GOT3 (cell line): ENCODE measurements at places on chromosomes 2 and 18.

GRCh38 chr18:44938720-44939665 lies 258.3 kb downstream of the SETBP1 start:
- no peak for DNase-seq

DNA sequence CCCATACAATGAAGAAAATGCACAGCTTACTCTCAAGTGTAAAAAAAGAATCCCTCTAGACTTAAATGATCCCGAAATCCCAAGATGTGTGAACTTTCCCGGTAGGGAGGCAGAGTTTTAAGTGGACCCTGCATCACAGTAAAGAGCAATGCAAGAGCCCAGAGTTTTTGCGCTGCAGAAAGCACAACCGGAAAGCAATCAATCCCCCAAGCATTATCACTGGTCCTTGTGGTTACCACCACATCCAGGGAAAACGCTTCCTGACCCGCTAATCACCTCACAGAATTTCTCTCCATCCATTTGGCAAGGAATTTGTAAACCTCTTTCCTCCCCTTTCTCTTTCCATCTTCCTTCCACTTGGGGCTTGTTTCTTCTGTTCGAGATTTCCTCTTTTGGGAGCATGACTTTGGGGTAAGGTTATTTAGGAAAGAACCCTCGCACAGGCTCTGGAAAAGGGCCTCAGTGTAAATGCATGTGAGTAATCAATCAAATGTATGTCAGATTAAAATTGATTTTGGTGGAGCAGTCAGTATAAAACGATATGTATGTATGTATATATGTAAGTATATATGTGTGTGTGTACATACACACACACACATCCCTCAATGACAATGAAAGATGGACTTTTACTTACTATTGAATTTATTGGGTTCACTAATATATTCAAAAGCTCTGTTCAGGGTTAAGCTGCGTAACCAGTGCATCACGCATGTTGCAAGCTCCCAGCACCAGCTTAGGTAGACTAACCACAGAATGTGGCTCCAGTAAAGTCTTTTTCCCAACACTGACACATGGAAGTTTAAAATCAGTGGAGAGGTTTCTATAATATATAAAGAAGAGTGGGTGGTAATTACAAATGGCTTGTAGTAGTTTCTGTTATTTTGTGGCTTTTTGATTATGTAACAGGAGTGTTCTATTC lies 1.6 kb downstream of the PLCL1 start:
- DNase-seq: no peak

- no peak for DNase-seq
Observed at GRCh38 chr2:19736191-19736831, 165.5 kb downstream of the TTC32 start.

- no peak for DNase-seq
Observed at GRCh38 chr2:235508371-235509160, 14.7 kb downstream of the AGAP1 start.

GRCh38 chr2:53777134-53777533 lies 9.5 kb downstream of the CHAC2 start:
- no peak for DNase-seq

- no peak for DNase-seq
Observed at GRCh38 chr2:120763931-120764330, 28.3 kb downstream of the GLI2 start.

- no peak for DNase-seq
Observed at GRCh38 chr2:111121028-111121827, 514 bp downstream of the BCL2L11 start.

GRCh38 chr2:46171996-46172546 lies 125.1 kb upstream of the EPAS1 start:
- no peak for DNase-seq

GRCh38 chr2:228065686-228066085 lies 115.8 kb downstream of the SPHKAP start:
- DNase-seq: no peak

DNA sequence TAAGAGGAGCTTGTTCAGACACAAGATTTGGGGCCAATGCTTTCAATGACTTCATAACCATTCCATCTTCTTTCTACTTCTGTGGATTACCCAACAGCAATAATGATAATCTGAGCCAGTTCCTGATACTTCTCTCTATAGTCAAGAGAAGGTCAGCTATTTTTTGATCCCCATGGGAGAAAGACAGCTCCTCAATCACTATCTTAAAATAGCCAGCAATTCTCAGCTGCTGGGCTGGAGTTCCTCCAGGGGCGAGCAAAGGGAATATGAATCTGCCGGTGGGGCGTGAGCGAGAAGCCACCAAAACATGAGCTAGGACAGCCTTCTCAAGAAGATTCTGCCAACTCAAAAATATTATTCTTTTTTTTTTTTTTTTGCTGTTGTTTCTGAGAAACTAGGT lies at the start of gene TMEM182:
TMEM182 (plus strand) TSS at position 269 of the 400 bp plus-strand sequence. CDS start 187 bp downstream, outside the sequence.
- DNase-seq: no peak

GRCh38 chr18:7532942-7533341 lies 34.2 kb upstream of the PTPRM start:
- no peak for DNase-seq

DNA sequence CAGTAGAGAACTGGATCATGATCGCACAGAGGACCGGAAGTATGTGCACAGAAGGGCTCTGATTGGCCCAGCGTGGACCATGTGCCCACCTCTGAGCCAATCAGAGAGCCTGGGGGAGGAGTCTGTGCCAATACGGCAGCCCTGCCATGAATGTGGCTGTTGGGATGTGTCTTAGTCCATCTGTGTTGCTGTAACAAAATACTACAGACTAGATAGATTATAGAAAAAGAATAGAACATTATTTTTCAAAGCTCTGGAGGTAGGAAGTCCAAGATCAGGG lies 132.0 kb downstream of the NDUFA10 start:
- DNase-seq: no peak

- DNase-seq: no peak
Observed at GRCh38 chr2:240966906-240967680, 31.3 kb upstream of the SNED1 start.

- no peak for DNase-seq
Observed at GRCh38 chr2:180222644-180223043, 215.5 kb upstream of the CWC22 start.

DNA sequence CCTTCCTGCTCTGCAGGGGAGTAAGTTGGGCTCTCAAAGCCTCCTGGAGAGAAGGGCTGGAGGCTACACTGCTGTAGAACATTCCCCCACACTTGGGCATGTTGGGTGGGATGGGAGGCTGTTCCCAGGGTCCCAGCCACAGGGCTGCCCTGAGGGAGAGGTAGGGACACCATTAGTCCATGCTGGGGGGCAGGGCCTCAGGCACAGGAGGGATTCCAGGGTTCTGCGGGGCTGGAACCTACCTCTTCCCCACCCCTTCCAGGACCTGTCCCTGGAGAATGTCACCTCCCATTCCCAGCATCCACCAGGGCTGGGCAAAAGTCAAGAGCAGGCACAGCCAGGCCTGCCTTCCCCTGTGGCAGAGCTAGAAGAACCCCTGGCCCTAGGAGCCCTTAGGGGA lies 6.9 kb upstream of the ADRA2B start:
- DNase-seq: no peak

- DNase-seq: no peak
Observed at GRCh38 chr2:167928434-167928833, 319.0 kb downstream of the STK39 start.

DNA sequence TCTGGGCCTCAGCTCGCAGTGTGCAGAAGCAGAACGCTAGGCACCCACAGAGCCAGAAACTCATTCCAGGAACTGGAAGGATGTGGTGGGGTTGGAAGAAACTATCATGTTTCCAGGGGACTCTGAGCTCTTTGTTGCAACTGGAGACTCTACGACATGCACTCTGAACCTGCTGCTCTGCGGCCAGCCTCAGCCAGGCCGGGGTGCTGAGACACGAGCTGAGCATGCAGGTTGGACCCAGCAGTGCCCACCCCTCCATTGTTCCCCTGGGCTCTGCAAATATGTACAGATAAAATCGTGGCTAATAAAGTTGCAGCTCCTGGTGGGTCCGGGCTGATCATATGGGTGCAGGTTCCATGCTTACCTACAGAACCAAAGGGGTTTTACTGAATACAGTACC lies 37.6 kb upstream of the ARL4C start:
- no peak for DNase-seq

- DNase-seq: no peak
Observed at GRCh38 chr2:207471261-207471660, 58.5 kb upstream of the CREB1 start.

DNA sequence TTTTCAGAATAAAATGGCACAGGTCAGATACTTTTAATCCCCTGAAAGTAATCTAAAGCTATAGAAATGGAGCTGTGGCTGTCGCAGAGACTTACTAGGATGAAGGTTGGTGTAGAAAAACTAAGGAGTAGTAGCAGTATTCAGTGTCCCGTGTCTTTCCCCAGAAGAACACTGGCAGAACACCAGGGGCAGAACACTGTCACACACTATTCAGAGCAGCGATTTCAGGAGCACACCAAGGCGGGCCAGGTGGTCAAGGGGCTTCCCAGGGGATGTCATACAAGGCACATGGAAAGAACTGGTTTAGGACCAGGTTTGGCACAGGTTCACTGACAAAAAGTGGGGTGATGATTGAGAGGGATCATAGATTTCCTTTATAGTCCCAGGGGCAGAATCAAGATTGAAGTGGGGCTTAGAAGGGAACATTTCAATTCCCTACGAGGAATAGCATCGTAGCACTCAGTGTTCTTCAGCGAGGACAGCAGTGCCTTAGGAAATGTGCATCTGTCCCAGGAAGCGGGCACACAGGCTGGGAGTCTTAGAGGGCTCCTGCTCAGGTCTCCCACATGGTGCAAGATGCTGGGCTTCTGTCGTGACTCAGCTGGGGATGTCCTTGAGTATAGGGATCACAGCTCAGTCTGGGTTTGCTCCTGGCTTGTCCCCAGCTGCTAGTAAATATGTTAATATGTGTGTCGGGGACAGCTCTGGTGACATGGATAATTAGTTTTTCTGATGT lies 22.6 kb downstream of the BCL2L11 start:
- DNase-seq: no peak

DNA sequence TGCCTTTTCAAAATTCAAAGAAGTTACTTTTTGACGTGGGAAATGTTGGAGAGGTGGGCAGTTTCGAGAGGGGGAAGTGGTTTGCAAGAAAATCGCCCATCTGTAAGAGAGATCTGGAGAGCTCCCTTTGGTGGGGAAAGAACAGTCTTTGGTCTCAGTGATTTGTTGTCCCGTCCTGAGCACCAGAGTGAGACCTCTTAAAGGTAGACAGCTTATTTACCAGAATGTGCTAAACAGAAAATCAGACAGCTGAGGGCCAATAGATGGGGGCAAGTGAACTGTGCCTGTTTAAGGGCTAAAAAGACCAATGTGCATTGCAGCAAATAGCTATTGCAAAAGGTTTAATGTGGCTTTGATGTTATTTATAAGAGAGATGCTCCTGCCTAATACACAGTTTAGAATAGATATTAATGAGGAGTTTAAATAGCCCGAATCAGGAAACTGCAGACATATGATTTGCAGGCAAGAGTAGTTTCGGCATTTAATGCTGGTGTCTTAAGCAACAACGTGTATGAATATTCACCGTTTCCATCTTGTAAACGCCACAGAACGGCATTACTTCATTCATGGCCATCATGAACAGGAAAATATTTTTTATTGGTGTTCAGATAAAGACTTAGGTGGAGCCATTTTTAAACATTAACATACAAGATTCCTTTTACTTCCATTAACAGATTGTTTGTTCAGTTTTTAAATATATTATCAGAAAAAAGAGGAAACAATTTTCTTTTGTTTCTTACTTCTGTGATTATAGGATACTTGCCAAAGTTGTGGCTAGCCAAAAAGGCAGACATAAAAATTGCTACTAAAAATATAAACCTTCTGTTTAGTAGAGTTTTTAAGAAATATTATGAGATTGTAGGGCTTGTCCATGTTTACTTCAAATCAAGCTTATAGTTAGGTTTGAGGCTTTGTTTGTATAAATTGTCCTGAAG lies 29.6 kb downstream of the ARHGAP15 start:
- no peak for DNase-seq

- DNase-seq: no peak
Observed at GRCh38 chr2:46117994-46118393, 179.2 kb upstream of the EPAS1 start.
